ENCODE measurements at places on chromosomes 5 and 9. TPM values are rescaled to one million over a fixed set of nuclear protein-coding genes. Genes with fewer than 3 reads are reported as not detected.

DNA sequence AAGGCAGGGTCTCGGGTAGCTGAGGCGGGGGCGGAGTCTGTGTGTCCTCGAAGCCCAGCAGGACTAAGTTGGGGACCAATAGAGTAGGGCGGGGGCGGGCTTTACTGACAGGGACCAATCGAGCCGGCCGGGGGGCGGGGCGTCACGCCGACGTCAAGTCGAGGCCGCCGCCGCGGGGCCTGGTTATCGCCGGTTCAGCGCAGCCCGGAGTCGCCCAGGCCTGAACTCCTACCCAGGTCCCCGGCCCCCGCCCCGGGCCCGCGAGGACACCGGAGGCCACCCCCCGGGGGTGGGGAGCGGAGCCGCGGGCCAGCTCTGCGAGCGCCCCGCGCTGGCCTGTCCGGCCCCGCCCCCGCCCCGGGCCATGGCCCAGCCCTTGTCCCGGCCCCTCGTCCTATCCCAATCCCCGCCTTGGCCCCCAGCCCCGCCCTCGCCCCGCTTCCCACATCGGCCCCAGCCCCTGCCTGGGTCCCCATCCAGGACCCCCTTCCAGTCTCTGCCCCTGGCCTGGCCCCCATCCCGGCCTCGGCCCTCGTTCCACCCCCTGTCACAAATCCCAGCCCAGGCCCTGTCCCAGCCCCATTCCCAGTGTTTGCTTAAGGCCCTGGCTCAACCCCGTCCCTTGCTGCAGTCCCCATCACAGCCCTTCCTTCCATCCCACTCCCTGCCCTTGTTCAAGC is at the start of gene TMEM8B:
TSS of gene TMEM8B (plus strand) at position 145 of the 680 bp plus-strand sequence. CDS start at position 365, 220 bp downstream.
- peak; percentile 97 for DNase-seq
- peaks cover 5% of the 10 kb centered on the region for H3K4me1 ChIP-seq
- H3K27me3 ChIP-seq = no peaks in the 10 kb centered on the region
- peak within 1 kb of the TSS; percentile 78 for H3K4me3 ChIP-seq
- H3K27ac ChIP-seq = peak within 1 kb of the TSS; percentile 62

Gene CHSY3
- total RNA-seq = 7.7 TPM

Gene TYRP1
- 0.17 TPM for total RNA-seq

Gene SLC36A3
- not detected for total RNA-seq

Gene SPINK6
- not detected for total RNA-seq

DNA sequence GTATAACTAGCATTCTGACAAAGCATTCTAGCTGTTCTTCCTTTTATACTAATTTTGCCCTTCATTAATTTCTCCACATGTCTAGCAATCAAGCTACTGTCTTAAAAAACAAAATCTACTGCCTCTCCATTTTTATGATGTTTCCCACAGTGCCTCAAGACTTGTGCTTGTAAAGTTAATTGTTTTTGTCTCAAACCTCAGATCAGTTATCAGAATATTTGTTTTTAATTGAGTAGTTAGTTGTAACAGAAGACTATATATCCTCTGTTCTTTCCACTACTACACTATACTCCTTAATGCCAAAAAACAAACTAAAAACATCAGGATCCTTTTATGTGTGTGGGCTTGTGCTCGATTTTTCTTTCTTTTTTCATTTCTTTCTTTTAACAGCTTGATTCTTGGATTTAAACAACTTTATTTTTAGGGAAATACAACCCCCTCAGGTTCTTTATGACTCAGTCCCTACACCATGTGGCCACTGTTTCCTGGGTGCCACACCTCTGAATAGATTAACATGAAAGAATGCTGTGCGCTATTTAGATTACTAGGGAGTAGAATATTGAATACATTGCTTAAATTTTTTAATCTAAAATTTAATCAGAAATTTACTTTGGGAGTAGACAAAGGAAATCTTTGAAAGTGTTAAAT is 1.2 kb downstream of the ASPN start:
- H3K4me1 ChIP-seq = no peaks in the 10 kb centered on the region
- no peak for DNase-seq
- no peaks in the 10 kb centered on the region for H3K36me3 ChIP-seq
- H3K27ac ChIP-seq = no peak overlapping the region
- no peaks in the 10 kb centered on the region for H3K27me3 ChIP-seq

GRCh38 chr5:142327111-142327842 is 2.5 kb upstream of the SPRY4 start:
- no peaks in the 10 kb centered on the region for H3K36me3 ChIP-seq
- no peak overlapping the region for H3K4me3 ChIP-seq
- DNase-seq = no peak
- no peak overlapping the region for H3K27ac ChIP-seq

DNA sequence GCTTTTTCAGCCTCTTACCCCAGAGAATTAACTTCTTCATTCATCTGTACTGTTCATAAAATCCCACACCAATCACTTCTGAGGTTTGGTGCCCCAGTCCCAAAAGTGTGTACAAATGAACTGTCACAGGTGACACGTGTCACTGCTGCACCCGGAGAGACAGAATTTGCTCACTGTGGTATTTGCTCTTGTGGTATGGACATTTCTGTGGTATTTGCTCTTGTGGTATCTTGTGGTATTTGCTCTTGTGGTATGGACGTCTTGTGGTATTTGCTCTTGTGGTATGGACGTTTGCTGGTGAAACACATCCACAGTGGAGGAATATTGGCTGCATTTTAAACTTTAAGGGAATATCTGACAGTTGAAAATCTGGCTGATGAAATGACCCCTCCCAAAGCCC is 214.9 kb upstream of the DAP start:
- DNase-seq = no peak
- no peaks in the 10 kb centered on the region for H3K27me3 ChIP-seq
- H3K27ac ChIP-seq = no peak overlapping the region
- H3K36me3 ChIP-seq = no peaks in the 10 kb centered on the region

Gene MZB1
- 1.8 TPM for total RNA-seq

Gene SPATA31C1
- total RNA-seq = 0.05 TPM

GRCh38 chr9:68540712-68541535 is at the start of gene TMEM252:
Gene TMEM252 (minus strand): TSS chr9:68540883. CDS start chr9:68540814, 69 bp downstream.
- no peak for DNase-seq
- H3K27ac ChIP-seq = no peak within 1 kb of the TSS
- no peaks in the 10 kb centered on the region for H3K27me3 ChIP-seq
- no peaks in the 10 kb centered on the region for H3K4me1 ChIP-seq

Gene EGFL7
- total RNA-seq = 38.5 TPM

GRCh38 chr5:1477341-1477740 is 32.1 kb upstream of the SLC6A3 start:
- no peaks in the 10 kb centered on the region for H3K27me3 ChIP-seq
- no peak overlapping the region for H3K4me3 ChIP-seq
- H3K4me1 ChIP-seq = no peaks in the 10 kb centered on the region
- H3K27ac ChIP-seq = no peak overlapping the region
- no peak for DNase-seq

GRCh38 chr5:150363185-150363584 is 5.7 kb downstream of the TCOF1 start:
- H3K36me3 ChIP-seq = peaks cover 28% of the 10 kb centered on the region
- no peak overlapping the region for H3K27ac ChIP-seq
- no peak overlapping the region for H3K4me3 ChIP-seq
- H3K27me3 ChIP-seq = no peaks in the 10 kb centered on the region
- no peak for DNase-seq

Measured in liver (tissue), 10 donors.